ENCODE measurements at places on chromosomes 11 and 22.

DNA sequence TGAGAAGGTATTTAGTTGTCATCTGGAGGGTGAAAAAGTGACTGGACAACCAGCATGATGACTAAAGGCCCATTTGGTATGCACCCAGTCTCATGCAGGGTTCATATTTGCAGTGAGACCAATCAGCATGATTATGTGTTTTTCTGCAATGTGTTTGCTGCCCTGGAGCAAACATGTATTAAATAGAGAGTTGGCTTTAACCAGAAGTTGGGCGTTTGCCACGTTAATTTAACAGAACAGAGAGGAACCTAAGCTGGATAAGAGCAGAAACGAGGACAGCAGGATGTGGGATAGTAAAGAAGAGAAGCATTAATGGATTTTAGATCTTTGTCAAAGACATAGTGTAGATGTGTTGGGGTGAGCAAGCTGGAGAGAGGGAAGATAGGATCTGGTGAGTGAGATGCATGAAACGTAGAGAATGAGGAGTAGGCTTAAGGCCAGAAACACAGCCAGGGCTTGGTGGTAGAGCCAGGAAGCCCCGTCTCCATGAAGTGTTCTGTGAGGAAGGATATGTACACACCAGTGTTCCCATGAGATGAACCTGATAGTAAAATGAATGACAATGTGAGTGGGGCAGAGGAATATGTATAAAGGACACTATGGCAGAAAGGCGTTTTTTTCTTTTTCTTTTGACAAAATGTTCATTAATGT, 164.0 kb upstream of the PDGFD start:
- DNase-seq = no peak

- DNase-seq = no peak
Measured at GRCh38 chr11:13013054-13013488, 4.0 kb downstream of the RASSF10 start.

GRCh38 chr11:65574109-65574810, 1.6 kb upstream of the EHBP1L1 start:
- peak; percentile 83 for DNase-seq

GRCh38 chr11:86551288-86552092, 120.9 kb downstream of the ME3 start:
- no peak for DNase-seq

GRCh38 chr11:1075341-1075911, 752 bp downstream of the MUC2 start:
- no peak for DNase-seq

DNA sequence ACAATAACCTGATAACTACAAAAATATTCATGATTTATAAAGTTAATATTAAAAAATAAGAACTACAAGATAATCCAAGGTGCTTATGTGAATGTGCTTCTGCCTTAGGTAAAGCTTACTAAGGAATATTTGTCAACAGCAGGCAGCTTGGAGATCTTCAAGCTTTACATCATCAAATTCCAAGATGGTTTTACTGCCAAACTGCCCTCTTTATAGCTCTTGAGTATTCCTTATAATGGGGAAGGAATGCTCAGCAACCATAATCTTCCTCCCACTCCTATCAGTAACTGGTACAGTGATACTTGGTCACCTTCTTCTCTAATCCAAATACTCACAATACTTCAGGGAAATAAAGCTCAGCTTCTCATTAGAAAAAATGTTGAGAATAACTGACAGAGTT, 30.1 kb downstream of the SBF2 start:
- DNase-seq = no peak

- peak; percentile 47 for DNase-seq
Measured at GRCh38 chr11:1260023-1260501, 37.2 kb downstream of the MUC5B start.

GRCh38 chr11:118004543-118005223, 18.5 kb downstream of the IL10RA start:
- DNase-seq = no peak

- no peak for DNase-seq
Measured at GRCh38 chr11:67700141-67700540, 25.7 kb upstream of the ALDH3B2 start.

- DNase-seq = peak; percentile 12
Measured at GRCh38 chr11:78414321-78415051, 3.1 kb downstream of the GAB2 start.

DNA sequence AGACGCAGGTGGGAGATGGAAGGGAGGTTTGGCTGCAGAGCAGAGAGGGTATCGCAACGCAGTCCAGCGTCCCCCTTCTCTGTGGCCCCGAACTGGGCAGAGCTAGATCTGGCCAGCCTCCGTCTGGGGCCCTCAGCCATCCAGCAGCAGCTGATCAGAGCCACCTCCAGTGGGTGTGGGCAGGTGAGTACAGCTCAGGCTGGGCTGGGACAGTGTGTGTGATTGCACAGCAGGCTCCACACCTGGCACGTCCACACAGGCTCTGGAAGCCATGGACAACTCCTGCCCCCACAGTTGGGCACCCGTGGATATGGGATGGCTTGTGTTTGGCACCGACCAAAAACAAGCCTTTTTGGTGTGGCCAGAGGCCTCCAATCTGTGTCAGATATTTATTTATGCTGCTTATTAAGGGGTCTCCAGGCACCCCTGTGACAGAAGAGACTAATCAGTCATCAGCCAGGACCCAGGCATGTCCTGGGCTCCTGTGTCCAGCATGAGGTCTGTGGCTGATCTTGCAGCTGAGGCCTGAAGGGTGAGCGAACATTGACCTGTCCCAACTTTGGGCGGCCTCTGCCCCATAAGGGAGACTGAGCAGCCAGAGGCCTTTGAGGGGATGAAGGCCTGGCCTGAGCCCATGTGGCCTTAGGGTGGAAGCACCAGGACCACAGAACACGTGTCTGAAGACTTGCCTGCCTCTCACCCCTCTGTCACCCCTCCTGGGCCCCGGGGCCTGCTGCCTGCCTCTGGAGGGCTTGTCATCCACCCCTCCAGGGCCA, 18.6 kb downstream of the POLR3H start:
- no peak for DNase-seq

- no peak for DNase-seq
Measured at GRCh38 chr11:130522284-130522961, 74.0 kb downstream of the ADAMTS15 start.

GRCh38 chr22:44151676-44152075, 29.0 kb upstream of the PARVG start:
- DNase-seq = no peak

DNA sequence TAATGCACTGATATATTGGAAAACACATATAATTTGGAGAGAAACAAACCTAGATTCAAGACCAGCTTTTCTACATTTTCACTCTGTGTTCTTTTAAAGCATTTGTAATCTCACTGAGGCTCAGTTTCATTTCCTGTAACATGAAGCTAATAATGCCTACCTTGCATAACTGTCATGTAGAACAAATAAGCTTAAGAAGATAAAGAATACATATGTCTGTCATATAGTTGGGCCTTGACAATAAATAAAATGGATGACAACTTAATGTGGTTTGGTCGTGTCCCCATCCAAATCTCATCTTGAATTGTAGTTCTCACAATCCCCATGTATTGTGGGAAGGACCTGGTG, 35.2 kb upstream of the FIBIN start:
- DNase-seq = no peak

- no peak for DNase-seq
Measured at GRCh38 chr11:45606514-45607281, 58.7 kb downstream of the CHST1 start.

DNA sequence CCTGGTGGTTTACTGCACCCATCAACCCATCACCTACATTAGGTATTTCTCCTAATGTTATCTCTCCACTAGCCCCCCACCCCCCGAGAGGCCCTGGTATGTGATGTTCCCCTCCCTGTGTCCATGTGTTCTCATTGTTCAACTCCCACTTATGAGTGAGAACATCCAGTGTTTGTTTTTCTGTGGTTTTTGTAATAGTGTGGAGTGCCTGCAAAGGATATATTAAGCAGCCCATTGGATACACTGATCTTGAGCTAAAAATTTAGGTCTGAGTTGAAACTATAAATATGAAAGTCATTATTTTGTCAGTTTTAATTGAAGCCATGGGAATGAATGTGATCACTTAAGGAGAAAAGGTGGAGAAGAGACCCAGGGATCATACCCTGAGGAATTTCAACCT, 23.0 kb downstream of the MRPL48 start:
- DNase-seq = no peak

DNA sequence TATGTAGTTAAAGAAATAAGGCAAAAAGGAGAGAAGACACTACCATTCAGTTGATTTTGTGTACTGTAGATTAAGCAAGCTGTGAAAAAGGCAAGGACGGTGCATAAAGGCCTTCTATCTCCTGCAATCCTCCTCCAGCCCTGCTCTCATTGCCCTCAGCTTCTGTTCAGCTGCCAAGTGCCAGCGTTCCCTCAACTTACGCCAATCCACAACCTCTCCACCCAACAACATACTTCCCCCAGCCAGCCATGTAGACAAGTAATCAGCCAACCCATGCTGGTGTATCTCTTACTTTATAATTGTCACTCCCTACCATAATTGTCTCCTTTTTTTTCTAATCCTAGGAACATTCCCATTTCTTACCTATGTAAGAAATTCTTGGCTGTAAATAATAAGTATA, 30.1 kb upstream of the ANO5 start:
- no peak for DNase-seq

DNA sequence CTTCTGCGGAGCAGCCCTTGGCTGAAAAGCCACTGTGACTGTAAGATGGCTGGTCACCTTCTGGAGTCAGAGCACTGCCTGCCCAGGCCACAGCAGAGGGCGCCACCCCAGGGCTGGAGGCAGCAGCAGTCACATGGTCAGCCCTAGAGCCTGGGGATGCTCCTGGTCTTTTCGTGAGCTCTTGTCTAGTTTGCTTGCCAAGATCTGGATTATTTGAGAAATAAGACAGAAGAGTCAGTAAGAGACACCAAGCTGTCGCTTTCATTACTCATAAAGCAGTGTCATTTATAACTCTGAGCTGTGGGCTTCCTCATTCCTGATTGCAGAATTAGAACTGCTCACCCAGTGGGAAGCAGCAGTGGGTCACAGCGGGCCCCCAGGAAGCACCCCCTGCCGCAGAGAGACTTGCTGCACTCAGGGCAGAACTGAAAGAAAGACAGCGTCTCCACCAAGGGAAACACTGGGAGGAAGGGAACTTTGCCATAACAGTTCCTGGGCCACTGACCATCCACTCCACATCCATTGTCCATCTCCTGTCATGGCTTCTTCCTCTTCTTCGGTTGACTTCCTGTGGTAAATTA, 56.7 kb downstream of the PPP6R2 start:
- no peak for DNase-seq

- no peak for DNase-seq
Measured at GRCh38 chr11:129932381-129933067, 37.1 kb upstream of the NFRKB start.

DNA sequence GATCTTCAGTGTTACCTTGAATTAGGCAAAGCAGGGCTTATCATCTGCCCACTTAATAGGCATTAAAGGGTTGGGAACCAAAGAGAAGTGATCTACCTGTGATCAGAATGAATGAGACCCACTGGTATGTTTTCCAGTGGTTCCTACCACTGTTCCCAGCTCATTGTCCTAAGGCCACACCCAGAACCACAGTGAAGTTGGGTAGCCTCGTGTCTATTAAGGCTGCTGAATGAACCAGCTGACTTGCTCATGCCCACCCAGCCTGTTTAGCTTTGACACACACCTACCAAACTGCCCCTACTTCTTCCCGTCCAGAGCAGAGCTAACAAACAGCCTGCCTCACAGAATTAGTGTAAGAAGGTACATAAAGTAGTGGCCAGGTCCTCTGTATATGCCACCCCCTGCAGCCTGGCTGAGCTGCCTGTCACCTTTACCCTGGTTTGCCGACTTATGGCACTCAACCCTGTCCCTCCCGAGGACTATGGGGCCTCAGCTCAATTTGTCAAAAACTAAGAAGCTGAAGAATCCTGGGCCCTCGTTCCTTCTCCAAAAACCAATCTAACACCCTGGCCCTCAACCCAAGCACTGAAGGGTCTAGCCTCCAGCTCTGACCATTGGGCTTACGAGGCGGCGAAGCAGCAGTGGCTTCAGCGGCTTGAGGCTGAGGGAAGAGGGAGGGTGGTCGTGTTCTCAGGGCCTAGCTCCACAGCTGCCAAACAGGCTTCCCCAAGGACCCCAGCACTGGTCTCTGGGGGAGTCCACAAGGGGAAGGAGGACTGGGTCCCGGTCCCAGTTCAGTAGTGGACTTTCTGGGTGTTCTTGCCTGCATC, 9.8 kb downstream of the UCP2 start:
- DNase-seq = no peak

DNA sequence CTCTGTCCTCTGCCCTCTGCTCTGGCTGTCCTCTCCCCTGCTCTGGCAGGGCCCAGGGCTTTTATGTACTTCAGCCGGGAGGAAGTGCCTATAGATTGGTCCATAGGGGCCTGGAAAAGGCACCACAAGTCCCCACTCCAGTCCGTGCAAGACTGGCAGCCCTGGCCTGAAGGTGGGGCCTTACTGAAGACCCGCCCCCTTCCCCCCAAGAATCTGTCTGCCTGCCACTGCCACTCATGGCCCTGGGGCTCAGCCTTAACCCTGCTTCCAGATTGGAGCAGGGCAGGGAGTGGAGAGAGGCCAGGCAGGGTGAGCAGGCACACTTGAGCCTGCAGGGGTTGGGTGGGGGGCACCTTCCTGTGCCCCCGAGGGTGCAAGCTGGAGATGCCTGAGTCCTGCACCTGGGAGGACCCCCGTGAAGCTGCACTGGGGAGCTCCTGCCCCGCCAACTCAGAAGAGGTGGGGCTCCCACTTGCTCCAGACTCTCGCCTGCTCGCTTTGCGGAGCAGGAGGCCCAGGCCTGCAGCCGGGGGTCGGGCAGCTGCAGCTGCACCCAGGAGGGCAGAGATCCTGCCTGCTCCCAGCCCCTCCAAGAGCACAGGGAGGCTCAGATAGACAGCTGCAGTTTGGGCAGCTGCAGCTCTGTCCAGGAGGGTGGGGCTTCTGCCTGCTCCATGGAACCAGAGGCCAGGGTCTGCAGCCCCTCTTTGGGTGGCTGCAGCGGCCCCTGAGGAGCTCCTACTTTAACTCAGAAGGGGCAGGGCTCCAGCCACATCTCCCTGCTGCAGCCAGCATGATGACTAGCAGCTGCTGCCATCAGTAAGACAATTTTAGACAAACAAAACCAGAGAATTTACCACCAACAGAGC, 51.0 kb upstream of the SC5D start:
- DNase-seq = no peak

- DNase-seq = no peak
Measured at GRCh38 chr11:117704395-117705100, 92.5 kb downstream of the DSCAML1 start.

DNA sequence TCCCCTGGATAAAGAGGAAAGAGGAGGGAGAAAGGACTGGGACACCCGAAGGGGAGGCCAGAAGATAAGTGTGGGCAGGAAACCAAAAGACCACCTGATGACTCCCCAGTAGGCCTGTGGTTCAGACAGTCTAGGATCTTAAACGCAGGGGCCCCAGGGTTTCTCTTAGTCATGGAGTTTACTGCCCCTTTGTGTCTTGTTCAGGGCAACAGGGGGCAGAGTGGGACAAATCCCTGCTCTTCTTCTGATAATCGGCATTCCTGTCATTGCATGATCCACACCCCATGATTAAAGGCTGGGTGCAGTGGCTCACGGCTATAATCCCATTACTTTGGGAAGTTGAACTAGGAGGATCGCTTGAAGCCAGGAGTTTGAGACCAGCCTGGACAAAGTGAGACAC, 4.7 kb upstream of the TMPRSS13 start:
- DNase-seq = no peak

Measured in hematopoietic multipotent progenitor cell treated with erythropoietin and hydrocortisone succinate and interleukin-3 and kit ligand, for 15 days (in vitro differentiated cells).